T-helper 1 cell (primary cell): ENCODE measurements at places on chromosomes 2 and 18.

GRCh38 chr2:157866202-157866601, 9.9 kb downstream of the ACVR1 start:
- DNase-seq, result no peak

- no peak for DNase-seq
Measured at GRCh38 chr2:216866515-216867095, 6.7 kb upstream of the TNP1 start.

- DNase-seq, result no peak
Measured at GRCh38 chr2:65185012-65185411, 42.6 kb upstream of the ACTR2 start.

DNA sequence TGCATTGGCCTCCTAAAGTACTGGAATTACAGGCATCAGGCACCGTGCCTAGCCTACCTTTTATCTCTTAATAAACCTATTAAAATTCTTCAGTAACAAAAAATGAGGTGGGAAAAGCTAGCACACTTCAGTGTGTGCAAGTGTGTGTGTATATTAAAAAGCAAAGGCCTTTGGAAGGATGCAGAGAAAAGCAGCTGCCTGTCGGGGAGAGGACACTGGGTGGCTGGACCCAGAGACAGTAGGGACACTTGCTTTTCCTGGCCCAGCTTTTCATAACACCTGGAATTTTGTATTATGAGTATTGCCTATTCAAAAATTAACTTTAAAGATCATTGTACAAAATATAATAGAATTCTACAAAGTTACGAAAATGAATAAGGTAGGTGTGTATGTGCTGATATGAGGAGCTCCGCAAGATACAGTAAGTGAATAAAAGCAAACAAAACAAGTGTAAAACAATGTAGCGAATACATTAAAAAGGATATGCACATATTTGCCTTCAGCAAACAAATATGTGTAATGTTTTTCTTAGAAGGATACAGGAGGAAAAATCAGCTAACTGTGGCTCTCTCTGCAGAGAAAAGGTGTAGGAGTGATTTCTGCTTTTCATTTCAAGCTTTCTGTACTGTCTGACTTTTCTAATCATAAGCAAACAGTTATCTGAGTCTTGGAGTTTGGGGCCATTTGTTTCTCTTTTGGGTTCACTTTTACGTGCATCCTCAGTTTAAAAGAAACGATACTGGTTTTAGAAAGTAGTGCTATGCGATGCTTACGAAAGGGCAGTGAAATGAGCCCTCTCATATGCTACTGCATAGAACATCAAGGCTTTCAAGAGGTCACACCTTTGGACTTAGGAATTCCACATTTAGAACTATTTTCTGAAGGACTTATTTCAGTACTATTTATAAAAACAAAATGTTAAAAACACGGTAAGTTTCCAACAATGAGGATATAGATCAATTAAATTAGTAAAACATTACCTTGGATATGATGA, 70.8 kb downstream of the USP40 start:
- DNase-seq, result no peak

DNA sequence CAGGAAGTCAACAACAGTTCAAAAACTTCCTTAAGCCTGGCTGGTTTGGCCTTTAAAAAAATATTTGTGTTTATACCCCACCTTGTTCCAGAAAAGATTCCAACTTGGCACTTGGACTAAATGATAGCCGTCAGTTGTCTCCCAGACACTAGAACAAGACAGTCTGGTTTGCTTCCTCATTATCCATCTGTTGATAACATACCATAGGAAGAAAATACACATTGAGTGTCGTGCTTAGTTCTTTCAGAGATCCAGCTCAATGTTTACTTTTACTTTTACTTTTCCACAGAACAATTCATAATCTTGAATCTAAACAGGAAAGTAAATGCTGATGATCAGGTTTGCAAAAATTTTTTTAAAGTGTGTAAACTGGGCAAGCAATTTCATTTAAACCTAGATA, 2.4 kb upstream of the VPS54 start:
- DNase-seq, result no peak

GRCh38 chr18:74234326-74235171, 57.2 kb downstream of the CYB5A start:
- no peak for DNase-seq

GRCh38 chr18:62282188-62282629, 42.9 kb upstream of the TNFRSF11A start:
- DNase-seq, result peak; percentile 46

- no peak for DNase-seq
Measured at GRCh38 chr18:9885170-9886004, at the start of gene TXNDC2. Gene TXNDC2, plus strand, starts transcription at chr18:9885973. Its CDS starts 708 bp downstream, at chr18:9886681.

- DNase-seq, result no peak
Measured at GRCh38 chr2:216671081-216671411, 24.3 kb downstream of the IGFBP5 start.

DNA sequence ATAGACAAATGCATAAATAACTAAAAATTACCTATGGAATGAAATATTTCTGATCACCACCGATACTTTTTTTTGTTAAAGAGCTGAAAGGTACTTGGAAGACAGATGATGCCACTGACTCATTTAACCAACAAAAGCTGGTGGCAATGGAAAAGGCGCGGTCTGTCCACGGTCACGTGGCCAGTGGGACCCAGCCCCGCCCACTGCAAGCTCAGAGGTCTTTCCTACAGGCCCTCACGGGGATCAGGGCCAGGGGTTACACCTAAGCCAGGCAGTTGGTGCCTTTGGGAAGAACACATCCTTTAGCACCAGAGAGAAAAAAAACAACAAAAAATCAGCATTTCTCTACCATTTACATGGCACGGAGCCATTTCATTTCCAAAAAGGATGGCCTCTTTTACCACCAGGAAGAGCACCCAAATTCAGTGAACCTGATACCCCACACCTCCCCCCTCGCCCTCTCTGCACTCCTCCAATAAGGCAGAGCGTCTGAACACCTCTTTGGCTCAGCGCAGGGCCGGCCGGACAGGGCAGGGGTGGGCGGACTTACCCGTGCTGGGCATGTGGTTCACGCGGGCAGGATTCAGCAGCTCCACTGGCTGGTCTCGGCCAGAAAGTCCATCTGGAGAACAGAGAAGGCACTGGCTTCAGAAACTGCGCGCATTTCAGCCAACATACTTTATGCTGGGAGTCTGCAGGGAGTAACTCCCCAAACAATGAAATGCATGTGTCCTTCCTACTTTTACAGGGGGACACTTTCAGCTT, 164.6 kb downstream of the HDAC4 start:
- DNase-seq, result no peak

GRCh38 chr2:96642564-96643360, at the start of gene FER1L5:
Gene FER1L5, plus strand, starts transcription at chr2:96642764. Its CDS starts 73 bp downstream, at chr2:96642837.
- DNase-seq, result no peak

- no peak for DNase-seq
Measured at GRCh38 chr2:38296197-38296780, 80.8 kb downstream of the ATL2 start.

GRCh38 chr18:40866013-40866645, 1088.9 kb upstream of the PIK3C3 start:
- no peak for DNase-seq

DNA sequence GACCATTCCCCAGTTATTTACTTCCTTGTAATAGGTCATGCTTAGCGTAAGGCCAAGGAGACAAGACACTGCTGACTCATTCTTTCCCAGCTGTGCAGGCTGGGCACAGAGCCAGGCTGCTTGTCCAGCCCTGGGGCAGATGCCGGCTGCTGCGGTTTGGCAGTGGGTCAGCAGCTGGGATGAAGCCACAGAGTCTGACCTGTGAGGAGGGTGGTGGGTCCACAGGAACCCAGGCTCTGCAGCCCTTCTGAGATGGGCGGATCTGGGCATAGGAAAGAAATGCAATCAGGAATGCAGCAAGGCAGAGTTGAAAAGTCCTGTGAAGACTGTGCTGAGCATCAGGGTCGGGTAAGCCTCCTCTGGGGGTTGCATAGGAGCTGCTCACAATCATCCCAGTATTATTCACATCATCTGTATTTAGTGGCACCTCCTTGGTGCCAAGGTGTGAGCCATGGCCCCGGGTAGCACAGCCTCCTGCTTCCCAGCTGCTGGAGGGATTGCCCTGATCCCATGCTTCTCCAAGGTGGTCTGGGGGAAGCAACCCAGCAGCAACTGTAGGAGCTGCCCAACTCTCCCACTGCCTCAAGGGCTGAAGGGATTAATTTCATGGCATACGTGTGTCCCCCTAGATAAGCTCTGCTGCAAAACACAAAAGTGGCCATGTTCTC, 139.0 kb downstream of the DDX1 start:
- DNase-seq, result no peak

DNA sequence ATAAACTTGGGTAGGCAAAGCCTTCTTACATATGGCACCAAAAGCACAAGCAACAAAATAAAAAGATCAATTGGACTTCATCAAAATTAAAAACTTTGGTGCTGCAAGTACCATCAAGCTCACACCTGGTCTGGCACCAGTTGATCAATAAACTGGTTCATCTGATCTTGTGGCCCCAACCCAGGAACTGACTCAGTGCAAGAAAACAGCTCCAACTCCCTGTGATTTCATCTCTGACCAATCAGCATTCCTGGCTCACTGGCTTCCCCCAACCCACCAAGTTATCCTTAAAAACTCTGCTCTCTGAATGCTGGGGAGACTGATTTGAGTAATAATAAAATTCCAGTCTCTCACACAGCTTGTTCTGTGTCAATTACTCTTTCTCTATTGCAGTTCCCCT, 8.4 kb downstream of the EPG5 start:
- no peak for DNase-seq

DNA sequence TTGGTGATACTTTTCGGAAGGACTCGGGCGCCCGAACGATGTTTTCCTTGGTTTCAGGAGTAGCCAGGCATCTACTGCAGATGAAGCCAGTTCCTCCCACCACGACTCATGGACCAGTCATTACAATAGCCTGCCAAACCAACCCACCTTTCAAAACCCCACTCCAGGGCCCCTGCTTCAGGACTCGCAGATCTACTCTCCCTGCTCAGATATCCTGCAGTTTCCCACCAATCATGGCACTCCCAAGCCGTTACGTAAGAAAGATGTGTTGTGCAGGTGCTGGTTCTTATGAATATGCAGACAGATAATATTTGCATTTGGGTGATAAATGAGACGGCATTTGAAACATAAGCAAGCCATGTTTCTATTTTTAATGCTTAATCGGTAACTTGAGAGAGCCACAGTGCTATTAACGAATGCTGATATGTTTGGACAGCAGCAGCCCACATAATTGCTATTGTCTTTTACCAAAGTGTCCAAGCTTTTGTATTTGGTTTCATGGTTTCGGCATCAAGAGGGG, 3.5 kb upstream of the CYS1 start:
- no peak for DNase-seq

DNA sequence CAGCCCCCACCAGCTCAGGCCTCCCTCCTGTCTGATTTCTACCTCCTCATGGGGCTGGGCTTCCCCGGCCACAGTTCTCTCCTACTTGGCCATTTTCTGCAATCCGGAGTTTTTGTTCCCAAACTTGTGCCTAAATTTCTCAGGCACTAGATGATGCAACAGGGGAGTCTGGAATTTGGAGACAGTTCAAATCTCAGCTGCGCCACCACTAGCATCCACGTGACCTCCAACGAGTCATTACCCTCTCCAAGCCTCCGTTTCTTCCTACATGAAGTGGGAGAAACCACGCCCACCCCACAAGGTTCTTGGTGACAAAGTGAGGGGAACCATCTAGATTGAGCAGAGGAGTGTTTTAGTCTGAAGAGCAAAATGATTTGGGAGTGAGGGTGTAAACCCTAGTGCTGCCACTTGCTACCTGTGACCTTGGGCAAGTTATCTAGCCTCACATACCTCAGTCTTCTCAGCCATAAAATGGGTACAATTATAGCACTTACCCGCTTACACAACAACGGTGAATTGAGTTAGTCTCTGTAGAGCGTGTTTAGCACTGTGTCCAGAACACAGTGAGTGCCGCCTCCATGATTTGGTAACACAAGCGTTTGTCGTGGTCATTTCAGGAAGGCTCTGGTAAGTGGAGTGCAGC, 61.4 kb upstream of the ASAP2 start:
- DNase-seq, result no peak

GRCh38 chr2:36754578-36754977, 58.1 kb downstream of the VIT start:
- no peak for DNase-seq

DNA sequence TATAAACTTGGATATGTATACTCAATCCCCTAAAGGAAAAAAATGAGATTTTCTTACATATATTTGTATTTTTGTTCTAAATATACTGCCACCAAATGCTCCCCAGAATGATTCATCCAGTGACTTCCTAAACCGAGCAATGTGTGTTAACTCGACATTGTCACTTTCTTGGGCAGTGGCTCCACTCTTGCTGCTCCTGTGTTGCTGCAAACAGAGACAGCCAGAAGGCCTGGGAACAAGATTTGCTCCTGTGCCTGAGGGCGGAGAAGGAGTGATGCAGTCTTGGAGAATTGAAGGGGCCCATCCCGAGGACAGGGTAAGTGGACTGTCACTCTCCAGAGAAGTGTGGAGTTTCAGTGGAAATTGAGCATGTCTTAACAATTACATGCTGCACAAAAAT, 32.7 kb downstream of the DSG4 start:
- no peak for DNase-seq

GRCh38 chr18:57269756-57270155, 82.6 kb upstream of the ST8SIA3 start:
- DNase-seq, result no peak

GRCh38 chr2:48781366-48781765, 25.8 kb upstream of the LHCGR start:
- no peak for DNase-seq

DNA sequence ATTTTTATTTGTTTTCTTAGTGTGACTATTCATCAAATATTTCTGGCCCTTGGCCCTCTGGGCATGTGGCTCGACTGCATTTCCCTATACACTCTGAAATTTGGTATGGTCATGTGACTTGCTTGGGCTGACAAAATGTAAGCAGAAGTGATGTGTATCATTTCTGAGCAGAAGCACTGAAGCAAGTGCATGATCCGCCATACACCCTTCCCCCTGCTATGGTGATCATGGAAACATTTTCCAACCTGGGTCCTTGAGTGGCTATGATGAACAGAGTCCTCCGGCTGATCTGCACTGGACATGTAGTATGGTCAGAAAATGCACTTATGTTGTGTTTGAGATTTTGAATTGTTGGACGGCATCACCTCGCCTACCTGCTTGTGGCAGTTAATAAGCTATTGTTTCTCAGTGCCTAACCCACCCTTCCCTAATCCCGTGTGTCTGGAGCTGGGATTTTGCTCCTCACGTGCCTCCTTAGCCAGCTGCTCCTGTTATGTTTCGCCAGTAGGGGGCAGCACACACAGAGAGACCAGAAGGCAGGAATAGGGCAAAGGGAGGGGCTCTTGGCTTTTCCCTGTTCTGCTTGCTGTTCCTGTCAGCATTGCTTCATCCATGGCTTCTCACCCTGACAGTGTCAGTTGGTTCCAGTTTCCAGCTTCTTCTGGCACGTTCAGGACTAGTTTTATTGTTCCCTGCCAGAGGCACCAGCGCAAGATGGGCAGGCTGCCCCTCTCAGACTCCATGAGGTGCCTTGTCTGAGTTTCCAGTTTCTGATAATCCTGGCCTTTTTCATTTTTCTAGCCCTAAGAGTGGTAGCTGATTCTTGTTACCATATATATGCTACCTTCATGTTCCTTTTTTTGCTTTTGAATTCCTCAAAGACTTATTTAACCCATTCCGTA, 207.4 kb downstream of the ARL6IP6 start:
- peak; percentile 9 for DNase-seq
